Thoracic aorta (tissue), 2 donors: ENCODE measurements at places on chromosomes 3 and 15. TPM values are rescaled to one million over a fixed set of nuclear protein-coding genes. Genes with fewer than 3 reads are reported as not detected.

GRCh38 chr3:178001670-178002101 is 534.5 kb upstream of the KCNMB2 start:
- no peak for DNase-seq

- DNase-seq: no peak
Observed at GRCh38 chr15:81882504-81882903, 163.3 kb downstream of the MEX3B start.

- DNase-seq: no peak
Observed at GRCh38 chr3:50342813-50343633, 2.4 kb upstream of the RASSF1 start.

GRCh38 chr3:172042136-172042662 is 2.8 kb downstream of the FNDC3B start:
- DNase-seq: no peak

Gene CLDN18
- 7.3 TPM for total RNA-seq

DNA sequence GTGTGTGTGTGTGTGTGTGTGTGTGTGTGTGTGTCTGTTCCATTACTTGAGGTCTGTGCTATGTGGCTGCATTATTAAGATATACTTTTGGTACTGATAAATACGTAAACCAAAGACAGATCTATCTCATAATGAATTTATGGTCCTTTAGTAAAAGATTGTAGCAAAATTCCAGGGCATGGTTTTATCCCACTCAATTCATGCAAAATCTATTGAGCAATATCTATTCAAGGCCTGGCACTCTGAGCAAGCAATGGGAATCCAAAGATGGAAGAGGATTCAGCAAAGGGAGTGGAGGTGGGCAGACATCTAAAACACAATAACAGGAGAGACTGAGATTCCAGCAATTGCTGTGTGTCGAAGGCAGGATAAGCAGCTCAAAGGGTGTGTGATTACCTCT is 86.8 kb downstream of the RFTN1 start:
- DNase-seq: no peak

- DNase-seq: no peak
Observed at GRCh38 chr15:95919460-95919859, 411.0 kb upstream of the NR2F2 start.

GRCh38 chr15:63114465-63114864 is 7.2 kb upstream of the LACTB start:
- DNase-seq: no peak

- DNase-seq: no peak
Observed at GRCh38 chr15:80733460-80733859, 38.4 kb downstream of the ABHD17C start.

GRCh38 chr3:194103983-194104751 is 31.8 kb upstream of the HES1 start:
- DNase-seq: no peak

Gene TRPM1
- not detected for total RNA-seq

Gene PRSS50
- 0.54 TPM for total RNA-seq

DNA sequence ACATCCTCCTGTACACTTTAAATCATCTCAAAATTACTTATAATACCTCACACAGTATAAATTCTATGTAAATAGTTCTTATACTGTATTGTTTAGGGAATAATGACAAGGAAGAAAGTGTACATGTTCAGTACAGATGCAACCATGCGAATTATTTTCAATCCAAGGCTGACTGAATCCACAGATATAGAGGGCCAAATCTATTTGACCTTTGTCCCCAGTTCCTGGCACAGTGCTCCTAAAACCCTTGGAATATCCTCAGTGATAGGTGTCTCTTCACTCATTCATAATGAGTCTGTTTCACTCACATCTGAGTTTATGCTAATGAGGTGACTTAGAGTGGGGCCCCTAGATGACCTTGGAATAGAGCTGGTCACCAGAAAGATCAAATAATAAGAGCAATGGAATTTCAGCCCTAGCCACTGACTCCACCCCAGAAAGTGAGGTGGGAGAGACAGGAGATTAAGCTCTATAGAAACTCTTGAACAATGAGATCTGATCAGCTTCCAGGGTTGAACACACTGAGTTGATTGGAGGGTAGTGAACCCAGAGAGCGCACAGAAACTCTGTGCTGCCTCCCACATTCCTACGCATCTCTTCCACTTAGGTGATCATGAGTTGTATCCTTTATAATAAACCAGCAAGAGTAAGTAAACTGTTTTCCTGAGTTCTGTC is 65.3 kb downstream of the ADAM10 start:
- DNase-seq: no peak

DNA sequence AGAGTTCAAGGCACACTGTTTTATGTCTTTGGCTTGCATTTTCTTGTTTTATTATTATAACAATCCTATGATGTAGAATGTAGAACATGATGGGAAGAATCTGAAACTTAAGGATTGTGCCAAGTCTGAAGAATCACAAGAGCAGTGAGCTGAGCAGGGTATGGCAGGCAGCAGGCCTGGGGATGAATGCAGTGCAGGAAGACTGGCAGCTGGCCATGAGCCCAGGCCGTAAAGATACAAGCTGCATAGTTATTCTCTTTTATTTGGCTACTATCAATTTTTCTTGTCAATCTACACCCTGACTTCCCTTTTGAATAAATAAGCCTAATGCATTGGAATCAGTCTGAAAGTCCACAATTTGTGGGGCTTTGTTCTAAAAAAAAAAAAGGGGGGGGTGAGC is 89.6 kb upstream of the ARPP21 start:
- no peak for DNase-seq
